ENCODE measurements at places on chromosomes 3 and 15.

DNA sequence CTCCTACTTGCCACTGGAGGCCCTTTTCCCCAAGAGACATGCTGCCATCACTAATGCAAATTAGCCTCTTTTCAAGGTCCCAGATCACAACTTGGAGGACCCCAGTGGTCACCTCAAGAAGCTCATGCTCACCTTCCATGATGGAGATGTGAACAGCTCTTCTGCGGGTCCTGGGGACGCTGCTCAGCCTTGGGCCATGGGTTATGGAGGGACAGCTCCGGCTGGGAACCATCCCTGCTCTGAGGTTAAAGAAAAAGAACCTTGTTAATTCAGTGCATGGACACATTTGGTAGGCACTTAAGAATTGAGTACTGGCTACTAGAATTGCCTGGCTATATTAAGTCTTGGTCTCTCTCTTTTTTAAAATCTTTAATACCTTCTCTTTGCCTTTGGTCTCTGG, 56.8 kb downstream of the WDR76 start:
- DNase-seq, result no peak

DNA sequence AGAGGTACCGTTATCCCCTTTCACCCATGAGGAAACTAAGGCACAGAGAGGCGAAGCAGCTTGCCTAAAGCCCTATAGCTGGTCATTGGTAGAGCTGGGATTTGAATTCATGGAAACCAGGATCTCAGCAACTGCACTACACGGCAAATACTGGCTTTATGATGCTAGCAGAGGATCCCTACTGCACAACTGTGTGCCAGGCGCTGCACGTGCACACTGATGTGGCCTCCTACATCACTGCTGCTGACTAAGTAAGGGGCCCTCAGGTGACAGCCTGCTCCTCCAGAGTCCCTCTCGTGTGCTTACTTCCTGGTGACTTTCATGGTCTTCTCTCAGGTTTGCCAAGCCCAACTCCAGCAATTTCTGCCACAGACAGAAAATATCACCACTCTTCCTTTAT, 3.4 kb upstream of the POLG start:
- DNase-seq, result no peak

- no peak for DNase-seq
These were observed 286.0 kb downstream of the EDEM1 start for GRCh38 chr3:5473471-5473870.

- DNase-seq, result no peak
These were observed 220.0 kb downstream of the MEIS2 start for GRCh38 chr15:36880224-36880912.

DNA sequence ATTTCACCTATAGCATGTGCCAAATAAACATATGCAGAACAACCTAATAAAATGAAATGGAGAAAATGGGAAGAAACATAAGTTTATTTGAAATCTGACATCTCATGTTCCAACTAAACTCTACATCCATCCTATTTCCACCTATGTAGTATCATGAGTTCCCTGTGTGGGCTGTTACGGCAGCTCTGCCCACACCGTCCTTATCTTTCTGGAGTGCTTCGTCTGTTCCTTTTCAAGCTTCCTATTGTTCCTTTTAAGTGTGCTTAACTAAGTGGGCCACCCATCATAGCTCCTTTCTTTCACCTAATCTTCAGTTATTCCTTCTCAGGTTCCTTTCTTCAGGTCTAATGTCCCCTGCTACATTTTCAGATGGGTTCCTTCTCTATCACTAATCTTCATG, 17.3 kb downstream of the RYR3 start:
- DNase-seq, result no peak

DNA sequence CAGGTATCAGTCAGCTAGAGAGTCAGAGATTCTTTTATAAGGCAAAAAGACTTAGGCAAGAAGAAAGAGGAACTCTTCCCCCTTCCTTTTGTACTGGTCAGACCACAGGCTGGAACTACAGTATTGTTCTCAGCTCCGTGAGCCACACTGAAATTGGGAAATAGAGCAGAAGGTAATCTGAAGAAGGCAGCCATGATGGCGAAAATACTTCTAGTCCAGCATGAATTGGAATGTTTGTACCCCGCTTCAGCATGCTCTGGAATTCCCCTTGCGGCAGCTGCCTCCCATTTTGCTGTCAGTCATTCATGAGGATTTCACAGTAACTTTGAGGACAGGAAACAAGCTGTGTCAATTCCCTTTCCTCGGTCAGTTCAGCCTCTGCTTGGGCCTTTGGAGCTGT, 96.2 kb downstream of the CORO2B start:
- no peak for DNase-seq

GRCh38 chr3:131082246-131082645, 55.6 kb downstream of the NEK11 start:
- DNase-seq, result no peak

DNA sequence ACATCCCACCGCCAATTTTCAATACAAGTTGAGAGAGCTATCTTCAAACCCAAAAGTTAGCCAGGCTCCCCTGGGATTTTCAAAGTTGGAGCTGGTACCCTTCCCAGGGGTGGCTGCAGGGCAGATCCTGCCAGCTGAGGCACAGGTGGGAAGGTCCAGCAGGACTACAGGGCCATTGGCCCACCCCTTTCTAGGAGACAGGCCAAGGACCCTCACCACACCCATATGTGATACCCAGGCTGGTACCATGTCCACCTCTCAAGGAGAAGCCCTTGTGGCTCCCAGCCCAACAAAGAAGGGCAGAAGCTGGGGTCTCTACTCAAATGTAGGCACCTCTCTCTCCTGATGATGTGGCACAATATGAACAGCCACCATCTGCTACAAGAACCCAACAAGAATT, 8.0 kb downstream of the POC1A start:
- DNase-seq, result no peak

- peak; percentile 76 for DNase-seq
These were observed 58.4 kb downstream of the MAP6D1 start for GRCh38 chr3:183766745-183767606.

DNA sequence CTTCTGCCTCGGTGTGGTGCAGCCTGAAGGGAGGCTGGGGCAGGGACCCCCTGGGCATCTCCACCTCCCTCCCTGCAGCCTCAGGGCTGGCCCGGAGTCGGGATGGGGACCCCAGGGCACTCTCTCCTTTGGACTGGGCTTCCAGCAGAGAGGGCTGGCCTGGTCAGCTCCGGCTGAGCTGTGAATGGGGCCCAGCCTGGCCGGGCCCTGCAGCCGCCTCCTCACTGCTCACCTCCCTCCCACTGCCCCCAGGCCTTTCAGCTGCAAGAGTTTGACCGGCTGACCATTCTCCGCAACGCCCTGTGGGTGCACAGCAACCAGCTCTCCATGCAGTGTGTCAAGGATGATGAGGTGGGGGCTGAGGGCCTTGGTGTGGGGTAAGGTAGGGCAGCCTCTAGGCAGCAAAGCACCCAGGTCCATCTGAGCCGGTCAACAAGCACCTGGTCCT, 36.0 kb downstream of the PSTPIP1 start:
- DNase-seq, result no peak

GRCh38 chr3:120460862-120461261, 10.1 kb upstream of the FSTL1 start:
- DNase-seq, result no peak

- DNase-seq, result no peak
These were observed 10.6 kb downstream of the ATP2C1 start for GRCh38 chr3:130904491-130904890.

- no peak for DNase-seq
These were observed 14.0 kb upstream of the PLA2G4E start for GRCh38 chr15:42034628-42035434.

- DNase-seq, result no peak
These were observed 61.8 kb downstream of the SLC9A9 start for GRCh38 chr3:143786219-143787191.

DNA sequence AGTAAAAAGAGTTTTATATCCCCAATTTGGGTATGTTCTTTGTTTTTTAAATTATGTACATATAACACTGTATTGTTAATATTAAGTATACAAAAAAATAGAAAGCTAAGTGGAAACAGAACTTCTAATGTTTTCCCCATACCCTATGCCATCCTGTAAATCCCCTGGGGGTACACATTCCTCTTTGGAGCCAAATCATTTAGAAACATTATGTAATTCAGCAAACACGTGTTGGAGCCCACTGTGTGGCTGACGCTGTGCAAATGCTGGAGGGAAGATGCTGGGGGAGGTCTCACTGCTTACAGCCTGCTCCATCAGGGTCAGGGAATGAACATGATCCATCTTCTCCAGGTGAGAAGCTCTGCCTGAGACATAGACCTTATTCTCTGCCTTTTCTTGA, 52.8 kb downstream of the CRTC3 start:
- no peak for DNase-seq

GRCh38 chr3:8653800-8654408, 9.3 kb upstream of the SSUH2 start:
- no peak for DNase-seq

DNA sequence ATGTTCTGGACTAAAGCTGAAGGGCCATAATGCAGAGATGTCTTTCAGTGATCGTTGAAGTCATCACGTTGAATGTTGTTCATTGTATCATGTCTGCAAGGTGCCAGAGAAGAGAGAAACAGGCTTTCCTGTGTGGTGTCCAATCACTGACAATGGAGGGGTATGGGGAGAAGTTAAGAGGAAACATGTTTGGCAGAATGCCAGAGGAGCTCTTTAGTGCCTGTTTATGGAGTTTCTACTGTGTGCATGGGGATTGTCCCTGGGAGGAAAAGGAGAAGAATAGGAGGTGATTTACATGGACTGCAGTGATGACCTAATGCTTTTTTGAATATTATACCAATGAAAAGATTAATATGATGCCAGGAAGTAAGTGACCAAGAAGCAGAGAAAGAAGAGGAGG, 11.7 kb downstream of the SCAANT1 start:
- no peak for DNase-seq

DNA sequence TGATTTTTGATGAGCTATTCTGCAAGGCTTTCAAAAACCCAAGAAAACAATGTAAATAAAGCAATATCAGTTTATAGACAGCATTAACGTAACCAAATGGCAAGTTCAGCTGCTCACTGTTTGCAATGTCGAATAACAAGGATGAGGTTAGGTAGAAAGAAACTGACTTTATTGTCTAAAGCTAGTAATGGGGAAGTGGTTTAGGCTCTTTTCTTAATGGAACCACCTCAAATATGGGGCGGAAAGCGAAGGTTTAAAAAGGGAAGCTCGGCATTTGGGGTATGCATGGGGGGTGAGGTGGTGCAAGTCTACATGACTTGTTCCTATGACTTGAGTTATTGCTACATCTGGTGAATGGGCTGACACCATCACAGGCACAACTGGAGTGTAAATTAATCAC, 1060.2 kb downstream of the NSUN3 start:
- DNase-seq, result no peak

DNA sequence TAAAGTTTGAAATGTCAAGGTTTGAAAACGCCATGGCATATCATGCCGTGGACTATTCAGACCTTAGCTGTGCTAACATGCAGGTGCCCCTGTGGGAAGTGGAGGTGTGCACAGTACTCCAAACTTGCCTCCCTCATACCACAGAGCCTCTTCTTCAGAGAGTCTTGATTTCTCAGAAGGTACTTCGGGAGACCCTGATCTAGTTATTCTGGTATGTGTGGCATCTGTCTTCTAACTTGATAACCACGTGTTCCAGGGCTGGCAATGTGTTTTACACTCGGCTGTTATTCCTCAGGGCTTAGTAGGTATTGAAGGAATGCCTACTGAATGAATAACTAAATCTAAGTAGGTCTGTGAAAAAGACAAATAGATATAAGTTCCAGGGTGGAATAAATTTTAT, 309.9 kb downstream of the CLSTN2 start:
- no peak for DNase-seq

GRCh38 chr3:187919048-187919447, 173.8 kb upstream of the BCL6 start:
- DNase-seq, result peak; percentile 90

DNA sequence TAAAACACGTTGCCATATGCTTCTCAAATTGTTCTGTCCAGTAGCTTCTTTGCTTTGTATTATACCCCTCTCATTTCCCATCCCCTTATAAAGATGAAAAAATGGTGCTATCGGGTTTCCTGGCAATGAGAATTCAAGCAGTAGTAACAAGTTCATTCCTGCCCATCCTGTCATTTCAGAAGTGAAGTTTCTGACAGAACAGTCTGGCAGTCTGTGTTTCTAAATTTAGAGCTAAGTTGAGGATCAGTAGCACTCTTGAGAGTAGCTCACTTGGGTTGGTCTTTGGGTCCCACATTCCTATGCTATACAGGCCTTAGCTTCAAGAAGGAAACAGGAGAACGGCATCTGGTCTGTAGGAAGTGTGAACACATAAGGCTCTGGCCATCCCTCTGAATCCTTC, 134.6 kb downstream of the GHSR start:
- DNase-seq, result no peak

- DNase-seq, result no peak
These were observed 71.9 kb downstream of the ANXA2 start for GRCh38 chr15:60325905-60326304.

GRCh38 chr15:39083213-39083612, 497.7 kb upstream of the THBS1 start:
- DNase-seq, result peak; percentile 6

DNA sequence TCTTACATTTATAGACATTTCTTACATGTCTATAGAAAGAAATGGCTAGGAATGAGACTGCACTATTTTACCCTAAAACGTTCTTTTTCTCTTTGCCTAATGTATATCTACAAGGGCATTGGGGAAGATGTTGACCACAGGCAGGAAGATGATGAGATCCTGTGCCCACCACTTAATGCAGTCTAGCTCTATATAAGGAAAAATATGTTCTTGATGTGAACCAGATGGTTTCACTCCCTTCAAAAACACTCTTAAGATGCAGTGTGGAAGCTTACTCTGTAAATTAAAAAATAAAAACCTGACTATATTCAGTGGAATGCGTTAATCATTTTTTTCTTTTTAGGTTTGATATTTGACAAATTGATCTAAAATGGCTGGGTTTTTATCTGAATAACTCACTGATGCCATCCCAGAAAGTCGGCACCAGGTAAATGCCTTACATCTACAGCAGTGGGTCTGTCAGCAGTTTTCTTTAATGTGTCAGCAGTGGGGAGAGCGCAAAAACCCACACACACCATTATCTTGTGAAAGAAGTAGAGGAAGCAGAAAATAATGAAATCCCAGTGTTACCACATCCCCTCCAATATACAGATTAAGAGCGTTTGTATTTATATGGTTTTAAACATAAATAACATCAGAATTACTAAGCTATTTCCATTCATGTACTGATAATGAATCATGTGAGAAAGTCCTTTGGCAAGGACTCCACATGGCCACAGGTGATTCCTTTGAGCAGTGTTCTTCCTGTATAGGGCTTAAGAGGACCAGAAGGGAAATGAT, 10.1 kb downstream of the AGTR1 start:
- no peak for DNase-seq

- DNase-seq, result no peak
These were observed 192.1 kb downstream of the RORA start for GRCh38 chr15:61037031-61037430.
